ENCODE measurements at places on chromosomes 6 and 20.

DNA sequence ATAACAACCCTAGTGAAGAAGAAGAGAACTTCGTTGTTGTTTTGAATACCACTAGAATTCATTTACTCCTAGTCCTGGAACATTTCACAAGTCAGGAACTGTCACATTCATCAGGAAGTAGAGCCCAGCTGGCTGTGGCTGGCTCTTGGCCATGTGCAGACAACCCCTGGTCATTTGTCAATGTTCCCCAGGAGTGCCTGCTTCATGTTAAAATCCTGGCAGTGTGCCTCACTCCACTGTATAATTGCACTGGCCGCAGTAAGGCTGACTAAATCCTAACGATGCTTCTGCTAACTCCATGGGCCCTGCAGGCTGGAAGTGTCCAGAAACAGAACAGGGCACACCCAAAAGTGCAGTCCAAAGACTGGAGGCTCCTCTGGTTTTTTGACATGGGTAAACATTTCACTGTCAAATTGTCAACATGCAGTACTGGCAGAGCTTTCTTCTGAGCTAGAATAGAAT, 41.5 kb upstream of the ADGRF1 start:
- peak; percentile 90 for DNase-seq

DNA sequence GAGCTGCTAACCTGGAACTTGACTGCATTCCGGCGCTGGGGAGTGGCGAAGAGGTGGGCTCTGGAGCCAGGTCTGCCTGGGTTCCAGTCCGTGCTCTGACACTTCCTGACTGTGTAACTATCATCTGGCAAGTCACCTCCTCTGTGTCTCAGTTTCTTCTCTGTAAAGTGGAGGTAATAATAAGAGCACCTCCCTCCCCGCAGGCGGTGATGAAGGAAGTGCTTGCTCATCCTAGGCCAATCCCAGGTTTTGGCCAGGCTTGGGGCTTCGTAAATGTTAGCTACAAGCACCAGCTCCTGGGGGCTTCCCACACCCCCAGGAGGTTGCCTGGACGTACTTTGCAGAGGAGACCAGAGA, 32.8 kb downstream of the SNAI1 start:
- DNase-seq = no peak

GRCh38 chr6:32666420-32667300, at the start of gene HLA-DQB1:
Gene HLA-DQB1, minus strand, starts transcription at chr6:32666657. Its CDS starts 50 bp downstream, at chr6:32666607.
- no peak for DNase-seq

GRCh38 chr20:54649511-54649962, 174.1 kb downstream of the DOK5 start:
- DNase-seq = peak; percentile 73

- no peak for DNase-seq
Measured at GRCh38 chr6:155813548-155813947, 357.9 kb upstream of the NOX3 start.

DNA sequence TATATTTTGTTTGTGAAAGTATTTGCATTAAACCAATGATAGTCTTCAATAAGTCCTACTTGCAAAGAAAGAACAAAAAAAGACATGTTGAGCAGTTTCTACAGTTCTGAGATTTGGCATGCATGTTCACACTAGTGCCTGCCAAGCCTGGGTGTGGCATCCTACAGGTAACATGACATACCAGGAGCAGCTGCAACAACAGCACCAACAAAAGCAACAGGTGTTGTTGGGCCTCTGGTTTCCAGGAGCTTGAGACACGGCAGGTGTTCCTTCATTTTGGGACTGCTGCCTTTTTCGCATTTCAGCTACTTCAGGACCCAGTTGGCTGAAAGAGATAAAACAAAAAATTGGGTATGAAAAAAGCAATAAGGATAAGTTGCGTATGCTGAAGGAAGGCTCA, 41.2 kb upstream of the MTRF1L start:
- DNase-seq = no peak

GRCh38 chr20:59305908-59306655, 5.7 kb downstream of the EDN3 start:
- DNase-seq = no peak

DNA sequence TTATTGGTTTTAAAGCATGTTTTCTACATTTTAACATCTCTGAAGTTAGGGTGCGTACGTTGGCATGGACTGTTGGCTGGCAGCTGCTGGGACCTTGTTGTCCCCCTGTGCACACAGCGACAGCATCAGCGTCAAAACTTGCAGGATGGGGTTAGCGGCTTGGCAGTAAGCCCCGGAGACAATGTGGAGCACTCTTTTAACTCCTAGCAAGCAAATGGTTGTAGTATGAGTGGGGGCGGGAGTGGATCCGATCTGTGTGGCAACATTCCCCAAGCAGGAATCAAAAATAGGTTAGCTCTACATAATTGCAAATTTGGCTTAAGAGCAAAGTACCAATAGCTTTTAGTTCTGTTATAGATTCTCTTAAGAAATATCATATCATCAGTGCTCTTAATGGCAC, 70.1 kb downstream of the NRN1 start:
- no peak for DNase-seq

DNA sequence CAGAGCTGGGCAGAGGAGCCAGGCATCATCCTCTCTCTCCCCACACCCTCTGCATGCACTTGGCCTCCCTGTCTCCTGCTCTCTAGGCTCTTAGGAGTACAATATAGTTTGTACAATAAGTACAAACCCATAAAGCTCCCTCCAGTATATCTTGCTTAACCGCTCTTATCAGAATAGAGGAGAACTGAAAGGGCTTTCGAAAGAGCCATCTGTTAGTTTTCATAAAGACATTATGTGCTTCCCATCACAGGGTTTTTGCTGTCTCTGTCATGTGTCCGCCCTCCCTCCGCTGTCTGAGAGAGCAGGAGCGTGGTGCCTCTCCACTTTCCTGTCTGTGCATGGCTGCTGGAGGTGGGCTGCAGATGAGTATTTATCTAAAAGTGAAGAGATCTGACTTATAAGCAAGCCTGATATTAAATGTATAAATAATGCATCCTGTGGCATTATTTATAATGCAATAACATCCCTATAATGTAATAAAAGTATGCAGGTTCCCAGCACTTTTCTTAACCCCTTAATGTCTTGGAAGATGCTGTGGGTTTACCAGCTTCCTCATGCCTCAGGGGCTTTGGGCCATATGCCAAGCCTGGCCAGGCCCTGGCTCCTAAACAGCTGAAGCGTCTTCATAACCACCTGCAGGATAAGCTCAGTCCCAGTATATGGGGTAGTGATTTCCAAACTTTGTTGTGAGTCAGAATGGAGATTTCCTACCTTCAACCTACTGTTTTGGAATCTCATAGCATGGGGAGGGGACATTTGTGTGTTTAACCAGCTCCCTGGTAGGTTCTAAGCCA, 297.1 kb downstream of the DHX35 start:
- no peak for DNase-seq

DNA sequence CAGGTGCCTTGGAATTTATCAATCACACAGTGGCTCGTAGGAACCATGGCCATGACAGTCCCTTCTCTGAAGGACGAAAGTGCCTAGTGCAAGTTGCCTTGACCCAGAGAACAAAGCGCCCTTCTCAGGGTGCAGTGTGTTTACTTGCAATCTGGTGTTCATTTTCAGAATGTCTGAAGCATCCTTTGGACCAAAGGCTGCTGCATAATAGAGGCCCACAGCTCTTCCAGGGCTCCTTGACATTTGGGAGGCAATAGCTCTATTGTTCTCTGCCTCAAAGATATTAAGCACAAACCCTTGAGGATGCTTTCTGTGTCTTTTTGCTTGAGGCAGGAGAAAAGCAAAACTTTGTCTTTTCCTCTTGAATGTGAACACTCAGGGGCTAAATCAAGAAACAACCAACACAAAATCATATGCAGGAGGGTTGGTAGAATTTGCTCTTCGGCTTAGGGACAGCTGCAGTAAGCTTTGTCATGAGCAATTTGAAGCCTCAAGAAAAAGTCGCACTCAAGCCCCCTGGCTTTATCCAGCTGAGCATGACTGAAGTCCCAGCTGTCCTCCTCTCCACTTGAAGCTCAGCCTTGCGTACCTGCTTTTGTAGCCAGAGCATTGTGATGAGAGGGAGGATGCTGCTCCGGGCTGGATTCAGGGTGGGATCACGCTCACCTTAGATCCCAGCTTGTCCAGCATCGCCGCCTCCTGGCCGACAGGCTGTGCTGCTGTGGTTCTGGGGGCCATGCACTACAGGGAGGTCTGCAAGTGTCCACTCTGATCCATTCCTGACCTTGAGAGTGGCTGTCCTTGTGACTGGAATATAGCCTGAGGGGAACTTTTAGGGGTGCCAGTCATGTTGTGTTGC, 495.4 kb downstream of the CDH26 start:
- no peak for DNase-seq

DNA sequence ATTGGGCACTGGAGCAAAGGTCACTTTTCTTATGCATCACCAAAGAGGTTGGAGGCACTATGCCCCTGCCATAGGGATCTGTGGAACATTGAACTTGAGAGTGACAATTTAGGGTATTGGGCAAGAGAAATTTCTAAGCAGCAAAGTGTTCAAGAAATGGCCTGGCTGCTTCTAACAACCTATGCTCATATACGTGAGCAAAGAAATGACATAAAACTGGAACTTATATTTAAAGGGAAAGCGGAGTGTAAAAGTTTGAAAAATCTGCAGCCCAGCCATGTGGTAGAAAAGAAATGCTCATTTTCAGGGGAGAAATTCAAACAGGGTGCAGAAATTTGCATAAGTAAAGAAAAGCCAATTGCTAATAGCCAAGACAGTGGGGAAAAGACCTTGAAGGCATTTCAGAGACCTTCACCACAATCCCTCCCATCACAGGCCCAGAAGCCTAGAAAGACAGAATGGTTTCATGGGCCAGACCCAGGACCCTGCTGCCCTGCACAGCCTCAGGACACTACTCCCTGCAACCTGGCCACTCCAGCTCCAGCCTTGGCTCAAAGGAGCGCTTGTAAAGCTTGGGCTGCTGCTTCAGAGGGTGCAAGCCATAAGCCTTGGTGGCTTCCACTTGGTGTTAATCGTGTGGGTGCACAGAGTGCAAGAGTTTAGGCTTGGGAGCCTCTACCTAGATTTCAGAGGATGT, 24.4 kb downstream of the NCR2 start:
- DNase-seq = no peak

DNA sequence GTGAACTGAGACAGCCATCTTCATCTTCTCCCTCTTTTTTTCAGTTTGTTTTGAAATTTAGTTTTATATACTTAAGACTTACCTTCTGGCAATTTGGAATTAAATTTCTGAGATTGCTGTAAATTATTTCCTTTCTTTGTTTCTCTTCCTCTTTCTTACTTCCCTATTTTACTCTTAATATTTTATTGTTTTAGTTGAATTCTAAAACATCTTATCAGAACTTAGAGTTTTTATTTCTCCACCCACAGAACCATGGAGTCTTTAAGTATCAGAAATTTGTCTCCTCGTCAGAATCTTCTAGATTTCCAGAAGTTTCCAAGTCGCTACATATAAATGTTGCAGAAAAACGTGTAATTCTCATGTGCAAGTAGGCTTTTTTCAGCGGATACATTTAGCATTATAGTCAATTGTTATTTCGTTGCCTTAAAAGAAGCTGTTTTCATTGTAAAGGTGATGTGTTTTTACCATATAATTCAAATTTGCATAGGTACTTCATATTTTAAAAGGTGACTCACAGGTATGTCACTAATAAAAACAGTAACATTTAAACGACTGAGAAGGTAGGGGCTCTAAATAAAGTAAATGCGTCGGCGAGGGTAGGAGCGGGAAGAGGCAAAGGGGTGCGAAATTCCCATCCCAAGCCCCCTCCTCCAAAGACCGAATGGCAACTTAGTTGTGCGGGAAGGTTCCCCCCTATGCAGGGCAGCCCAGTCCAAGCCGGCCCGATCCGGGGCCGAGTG, 866 bp upstream of the MYO6 start:
- DNase-seq = no peak

GRCh38 chr6:46948699-46949098, 27.0 kb upstream of the ADGRF5 start:
- peak; percentile 45 for DNase-seq

DNA sequence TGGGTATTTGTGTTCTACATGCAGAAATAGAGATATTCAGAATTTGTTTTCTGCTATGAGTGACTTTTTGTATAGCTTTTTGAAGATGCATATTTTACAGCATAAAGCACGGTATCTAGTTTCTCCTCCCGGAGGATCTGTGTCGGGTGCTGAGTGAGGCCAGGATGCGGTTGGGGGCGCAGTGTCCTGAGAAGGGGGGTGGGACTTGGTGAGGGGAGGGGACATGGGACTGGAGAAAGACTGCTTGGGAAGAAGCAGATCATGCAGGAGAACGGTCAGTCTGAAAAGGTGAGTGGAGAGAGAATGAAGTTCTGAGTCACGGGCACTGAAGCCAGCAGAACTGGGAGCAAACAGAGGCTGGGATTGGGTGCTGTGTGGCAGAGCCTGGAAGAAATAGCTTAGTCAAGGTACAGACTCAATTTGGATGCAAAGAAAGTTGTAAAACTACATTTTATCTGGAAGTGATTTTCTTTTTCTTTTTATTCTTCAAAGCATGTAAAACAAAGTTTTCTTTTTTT, 44.0 kb downstream of the STX11 start:
- DNase-seq = no peak

DNA sequence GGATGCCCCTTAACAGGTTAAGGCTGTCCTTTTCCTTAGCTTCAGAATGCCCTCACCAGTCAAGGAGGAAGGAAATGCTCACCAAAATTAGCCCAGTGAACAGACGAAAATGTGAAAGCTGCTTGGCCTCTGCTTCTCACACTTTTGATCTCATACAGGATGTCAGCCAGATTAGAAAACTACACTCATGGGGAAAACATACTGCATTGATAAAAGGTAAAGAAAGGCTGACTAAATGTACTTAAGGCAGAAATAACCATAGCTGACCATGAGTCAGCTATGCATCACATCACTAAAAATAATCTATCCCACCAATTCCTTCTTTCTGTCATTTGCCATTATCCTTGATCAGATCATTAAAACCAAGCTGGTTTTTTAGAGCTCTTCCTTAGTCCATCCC, 198.4 kb upstream of the TENT5A start:
- DNase-seq = no peak

Measured in right hindlimb (tissue), 1 donor.